ENCODE measurements at places on chromosomes 16 and 17. TPM values are rescaled to one million over a fixed set of nuclear protein-coding genes. Genes with fewer than 3 reads are reported as not detected.

KRTAP1-5 gene
- total RNA-seq = not detected

MEAK7 gene
- total RNA-seq = 11.8 TPM

IL17C gene
- not detected for total RNA-seq

PIGL gene
- total RNA-seq = 13.5 TPM

DNAH3 gene
- total RNA-seq = 0.25 TPM

CACNG5 gene
- total RNA-seq = 0.98 TPM

LRRC36 gene
- 0.74 TPM for total RNA-seq

SOX8 gene
- 21.6 TPM for total RNA-seq

VTN gene
- total RNA-seq = 0.25 TPM

RDM1 gene
- total RNA-seq = 0.98 TPM

SCNN1G gene
- total RNA-seq = 0.98 TPM

IRX5 gene
- total RNA-seq = not detected

MRPL27 gene
- 28.8 TPM for total RNA-seq

LRRC46 gene
- total RNA-seq = under 0.01 TPM

NTN3 gene
- 3.2 TPM for total RNA-seq

C16orf92 gene
- total RNA-seq = not detected

NUPR1 gene
- 0.25 TPM for total RNA-seq

PIMREG gene
- total RNA-seq = 3.4 TPM

ASIC2 gene
- total RNA-seq = 13.5 TPM

ACSM2A gene
- not detected for total RNA-seq

HSD17B1 gene
- total RNA-seq = 0.98 TPM

HOXB3 gene
- total RNA-seq = not detected

SLFN14 gene
- 0.25 TPM for total RNA-seq

CDK3 gene
- total RNA-seq = 3.0 TPM

TMEM92 gene
- total RNA-seq = not detected

TRPV2 gene
- total RNA-seq = 0.98 TPM

TP53TG3B gene
- not detected for total RNA-seq

TTYH2 gene
- total RNA-seq = 6.4 TPM

FOXN1 gene
- not detected for total RNA-seq

AHSP gene
- 4.9 TPM for total RNA-seq

KRT33A gene
- not detected for total RNA-seq

CIAPIN1 gene
- total RNA-seq = 56.5 TPM

EMP2 gene
- total RNA-seq = 3.0 TPM

GSDMA gene
- under 0.01 TPM for total RNA-seq

RBBP6 gene
- 38.6 TPM for total RNA-seq

SLC6A2 gene
- under 0.01 TPM for total RNA-seq

CPHXL2 gene
- total RNA-seq = not detected

WFDC1 gene
- total RNA-seq = 0.49 TPM

STX4 gene
- 14.0 TPM for total RNA-seq

LGALS9C gene
- not detected for total RNA-seq

OR4D1 gene
- total RNA-seq = under 0.01 TPM

CD2BP2 gene
- 38.6 TPM for total RNA-seq

HBA1 gene
- total RNA-seq = 167 TPM
